CD4-positive, alpha-beta T cell treated with Interleukin-6 for 4 hours (primary cell): ENCODE measurements at places on chromosomes 12 and 14.

- DNase-seq, result no peak
Measured at GRCh38 chr12:13288501-13288900, 92.0 kb downstream of the EMP1 start.

DNA sequence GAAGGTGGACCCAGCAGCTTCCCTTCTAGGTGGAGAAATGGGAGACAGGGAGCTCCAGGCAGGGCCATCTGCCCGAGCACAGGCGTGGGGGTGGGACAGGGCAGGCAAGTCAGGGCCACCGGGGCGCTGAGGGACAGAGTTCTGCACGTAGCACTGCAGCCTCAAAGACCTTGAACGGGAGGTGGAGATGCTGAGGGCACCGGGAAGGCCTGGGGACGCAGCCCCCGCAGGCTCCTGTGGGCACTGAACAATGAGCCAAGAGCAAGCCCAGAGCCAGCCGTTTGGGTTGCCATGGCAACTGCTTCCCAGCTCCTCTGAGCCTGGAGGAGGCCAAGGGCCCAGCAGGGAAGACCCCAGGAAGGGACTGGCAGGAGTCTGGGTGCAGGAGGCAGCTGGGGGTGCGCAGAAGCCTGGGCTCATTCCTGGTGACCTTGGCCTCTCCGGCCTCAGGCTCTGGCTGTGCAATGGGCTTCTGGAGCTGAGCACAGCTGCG is 3.4 kb downstream of the LBHD2 start:
- no peak for DNase-seq

DNA sequence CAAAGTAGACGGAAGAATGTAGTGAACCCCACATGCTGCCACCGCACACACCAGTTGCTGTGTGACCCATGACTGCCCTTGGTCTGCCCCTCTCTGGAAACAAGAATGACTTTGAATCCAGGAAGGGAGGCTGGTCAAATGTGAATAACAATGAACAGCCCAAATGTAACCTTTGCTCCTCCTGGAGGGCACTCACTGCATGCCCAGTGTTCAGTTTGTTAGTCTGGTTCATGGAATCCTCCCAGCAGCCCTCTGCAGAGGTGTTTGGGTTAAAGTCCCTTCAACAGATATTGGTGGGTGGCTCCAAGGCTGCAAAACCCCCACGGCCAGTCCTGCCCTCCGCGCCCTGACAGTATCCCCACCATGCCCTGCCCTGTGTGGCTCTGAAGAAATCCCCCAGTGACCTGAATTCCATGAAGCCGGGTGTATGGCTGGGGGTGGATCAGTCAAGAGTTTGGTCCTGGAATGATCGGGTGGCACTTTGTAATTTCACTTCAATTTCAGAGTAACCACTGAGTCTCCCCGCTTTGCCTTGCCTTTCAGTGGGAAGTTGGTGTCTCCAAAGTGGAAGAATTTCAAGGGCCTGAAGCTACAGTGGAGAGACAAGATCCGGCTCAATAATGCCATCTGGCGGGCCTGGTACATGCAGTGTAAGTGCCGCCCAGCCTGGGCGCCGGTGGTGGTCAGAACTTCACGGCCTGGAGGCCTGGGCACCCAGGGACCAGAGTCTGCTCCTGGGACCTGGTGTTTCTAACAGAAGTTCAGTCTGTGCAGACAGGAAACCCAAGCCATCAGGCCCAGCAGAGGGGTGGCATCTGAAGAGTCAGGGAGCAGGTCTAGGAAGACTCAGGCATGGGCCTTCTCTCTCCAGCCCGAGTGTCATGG is 47.1 kb downstream of the IL31 start:
- DNase-seq, result no peak

GRCh38 chr14:77157740-77158139 is 16.1 kb upstream of the ZDHHC22 start:
- no peak for DNase-seq

GRCh38 chr12:71092290-71092689 is 65.5 kb downstream of the TSPAN8 start:
- DNase-seq, result no peak

- no peak for DNase-seq
Measured at GRCh38 chr12:100995771-100996170, 201.2 kb downstream of the ANO4 start.

DNA sequence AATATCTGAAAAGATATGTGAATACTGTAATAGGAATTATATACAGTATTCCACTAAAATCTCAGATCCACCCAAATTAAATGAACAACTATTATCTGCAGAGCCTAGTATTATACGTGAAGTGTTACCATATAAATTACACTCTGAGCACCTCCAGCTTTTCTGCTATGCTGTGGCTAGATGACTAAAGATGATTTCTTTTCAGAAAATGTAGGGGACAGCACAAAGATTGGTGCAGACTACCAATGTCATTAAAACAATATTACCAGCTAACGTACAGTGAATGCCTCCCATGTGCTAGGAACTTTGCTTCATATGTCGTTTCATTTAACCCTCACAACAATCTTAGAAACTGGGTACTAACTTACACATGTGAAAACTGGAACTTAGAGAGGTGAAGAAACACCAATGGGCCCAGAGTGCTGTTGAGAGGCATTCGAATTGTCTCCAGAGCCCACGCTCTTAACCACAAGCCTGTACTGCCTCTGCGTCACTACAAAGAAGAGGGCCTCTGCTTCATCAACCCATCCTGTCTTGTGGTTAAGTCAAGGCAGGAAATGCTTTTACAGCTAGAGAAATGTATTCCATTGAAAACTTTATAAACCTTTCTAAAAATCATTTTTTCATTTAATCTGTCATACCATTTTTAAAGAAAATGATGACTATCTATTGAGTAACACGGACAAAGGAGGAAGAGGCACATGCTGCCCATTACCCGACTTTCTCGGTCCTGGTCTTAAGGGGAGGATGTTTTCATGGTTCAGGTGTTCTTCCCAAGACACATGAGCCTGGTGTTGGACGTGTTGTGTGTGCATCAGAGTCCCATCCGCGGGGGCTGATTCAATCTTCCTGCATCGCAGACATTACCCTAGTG is 1.3 kb downstream of the GPR65 start:
- peak; percentile 72 for DNase-seq

DNA sequence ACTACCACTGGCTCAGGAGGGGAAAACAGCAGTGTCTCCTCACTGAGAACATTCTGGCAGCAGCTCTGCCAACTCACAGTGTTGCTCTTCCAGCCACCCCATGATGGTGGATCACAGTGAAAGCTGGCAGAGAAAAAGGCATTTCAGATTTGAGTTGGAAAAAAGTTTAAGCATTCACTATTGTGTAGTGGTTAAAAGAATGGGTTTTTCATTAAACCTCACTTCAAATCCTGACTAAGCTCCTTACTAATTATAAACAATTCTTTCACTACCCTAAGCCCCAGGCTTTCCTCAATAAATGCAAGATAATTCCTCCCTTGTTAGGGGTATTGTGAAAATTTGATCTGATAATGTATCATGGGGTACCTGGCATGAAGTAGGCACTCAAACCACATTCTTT is 518.1 kb downstream of the SNAPC1 start:
- no peak for DNase-seq

- DNase-seq, result no peak
Measured at GRCh38 chr14:43900173-43900655, 606.9 kb downstream of the FSCB start.

- no peak for DNase-seq
Measured at GRCh38 chr12:115584156-115584555, 693.3 kb downstream of the MED13L start.

- no peak for DNase-seq
Measured at GRCh38 chr14:77206877-77207389, 25.3 kb downstream of the TMEM63C start.

DNA sequence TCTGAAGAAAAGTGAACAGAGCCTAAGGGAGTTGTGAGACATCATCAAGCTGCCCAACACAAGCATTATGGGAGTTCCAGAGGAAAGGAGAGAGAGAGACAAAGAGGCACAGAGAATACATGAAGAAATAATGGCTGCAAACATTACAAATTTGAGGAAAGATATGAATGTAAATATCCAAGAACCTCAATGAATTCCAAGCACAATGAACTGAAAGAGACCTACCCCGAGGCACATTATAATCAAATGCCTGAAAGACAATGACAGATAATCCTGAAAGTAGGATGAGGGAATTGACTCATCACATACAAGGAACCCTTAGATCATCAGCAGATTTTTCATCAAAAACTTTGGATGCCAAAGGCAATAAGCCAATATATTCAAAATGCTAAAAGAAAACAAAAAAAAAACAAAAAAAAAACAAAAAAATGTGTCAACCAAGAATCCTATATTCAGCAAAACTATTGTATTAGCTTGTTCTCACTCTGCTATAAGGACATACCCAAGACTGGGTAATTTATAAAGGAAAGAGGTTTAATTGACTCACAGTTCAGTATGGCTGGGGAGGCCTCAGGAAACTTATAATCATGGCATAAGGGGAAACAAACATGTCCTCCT is 37.8 kb downstream of the BCL2L14 start:
- DNase-seq, result no peak

- no peak for DNase-seq
Measured at GRCh38 chr14:104656014-104656714, 33.3 kb upstream of the INF2 start.

DNA sequence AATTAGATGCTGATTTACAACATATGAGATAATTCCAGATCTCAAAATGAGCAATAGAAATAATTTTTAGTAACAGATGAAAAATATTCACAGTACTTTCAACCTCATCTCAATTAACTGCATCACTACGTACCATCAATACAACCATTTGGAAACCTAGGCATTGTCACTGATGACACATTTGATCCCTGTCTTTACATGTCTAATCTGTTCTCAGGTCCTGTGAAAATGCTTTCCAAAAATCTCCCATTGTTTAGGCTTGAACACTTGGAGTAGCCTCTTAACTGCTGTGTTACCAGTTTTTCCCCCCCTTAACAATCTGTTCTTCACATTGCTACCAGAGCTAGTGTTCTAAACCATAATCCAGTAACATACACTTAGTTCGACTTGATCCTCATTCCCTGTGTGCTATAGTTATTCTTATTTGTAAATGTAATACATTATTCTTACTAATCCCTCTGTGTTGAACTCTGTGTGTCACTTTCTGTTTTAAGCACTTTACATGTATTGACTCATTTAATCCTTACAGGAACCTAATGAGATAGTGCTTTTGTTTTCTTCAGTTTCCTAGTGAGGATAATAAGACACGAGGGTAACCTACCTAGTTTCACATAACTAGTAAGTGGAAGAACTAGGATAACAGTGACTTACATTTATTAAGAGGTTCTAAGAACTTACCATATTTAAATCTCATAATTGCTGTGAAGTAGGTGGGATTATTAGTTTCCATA is 41.7 kb downstream of the LARP4 start:
- no peak for DNase-seq

DNA sequence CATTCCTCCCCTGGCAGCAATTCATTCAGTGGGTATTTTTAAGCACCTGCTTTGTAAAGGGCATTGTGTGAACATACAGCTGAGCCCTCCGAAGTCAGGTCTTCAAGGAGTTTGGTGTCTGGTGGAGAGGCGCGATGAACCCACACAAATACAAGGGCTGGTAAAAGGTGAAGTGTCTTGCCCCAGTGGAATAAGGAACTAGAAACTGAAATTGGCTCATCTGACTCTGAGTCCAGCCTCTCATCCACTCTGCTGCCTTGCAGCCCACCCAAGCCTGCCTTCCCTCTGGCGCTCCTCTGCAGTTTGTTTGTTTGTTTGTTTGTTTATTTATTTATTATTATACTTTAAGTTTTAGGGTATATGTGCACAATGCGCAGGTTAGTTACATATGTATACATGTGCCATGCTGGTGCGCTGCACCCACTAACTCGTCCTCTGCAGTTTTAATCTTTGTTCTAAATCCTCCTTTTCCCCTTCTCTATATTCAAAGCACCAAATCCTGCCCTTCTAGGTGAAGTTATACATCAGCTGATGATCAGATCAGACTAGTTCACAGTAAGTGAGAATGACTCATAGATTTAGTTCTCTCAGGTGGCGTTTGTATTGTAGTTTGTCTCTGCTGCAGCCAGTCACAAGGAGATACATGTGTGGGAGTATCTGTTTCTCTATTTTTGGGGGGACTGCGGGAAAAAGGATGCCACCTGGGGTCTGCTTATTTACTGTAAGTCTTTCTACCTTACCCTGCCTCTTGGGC is 394.5 kb downstream of the APAF1 start:
- no peak for DNase-seq

GRCh38 chr12:63843254-63843720 is 1.2 kb upstream of the SRGAP1 start:
- DNase-seq, result no peak

DNA sequence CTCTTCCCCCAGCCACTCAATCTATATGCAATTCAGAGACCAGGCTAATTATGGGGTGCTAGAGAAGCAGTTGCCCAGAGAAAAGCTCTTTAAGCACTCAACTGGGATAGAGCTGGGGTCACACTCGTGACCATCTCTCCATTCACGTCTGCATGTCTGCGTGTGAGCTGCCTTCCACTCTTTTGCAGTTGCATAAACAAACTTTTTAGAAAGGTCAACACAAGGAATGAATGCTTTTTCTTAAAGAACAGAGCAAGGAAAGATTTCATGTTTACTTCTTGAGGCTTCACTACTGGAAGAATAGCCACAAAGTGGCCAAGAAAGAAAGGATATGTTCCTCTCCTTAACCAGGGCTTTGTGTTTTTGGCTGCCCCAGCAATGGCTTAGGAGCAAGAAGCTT is 151.1 kb downstream of the SAMD4A start:
- no peak for DNase-seq

DNA sequence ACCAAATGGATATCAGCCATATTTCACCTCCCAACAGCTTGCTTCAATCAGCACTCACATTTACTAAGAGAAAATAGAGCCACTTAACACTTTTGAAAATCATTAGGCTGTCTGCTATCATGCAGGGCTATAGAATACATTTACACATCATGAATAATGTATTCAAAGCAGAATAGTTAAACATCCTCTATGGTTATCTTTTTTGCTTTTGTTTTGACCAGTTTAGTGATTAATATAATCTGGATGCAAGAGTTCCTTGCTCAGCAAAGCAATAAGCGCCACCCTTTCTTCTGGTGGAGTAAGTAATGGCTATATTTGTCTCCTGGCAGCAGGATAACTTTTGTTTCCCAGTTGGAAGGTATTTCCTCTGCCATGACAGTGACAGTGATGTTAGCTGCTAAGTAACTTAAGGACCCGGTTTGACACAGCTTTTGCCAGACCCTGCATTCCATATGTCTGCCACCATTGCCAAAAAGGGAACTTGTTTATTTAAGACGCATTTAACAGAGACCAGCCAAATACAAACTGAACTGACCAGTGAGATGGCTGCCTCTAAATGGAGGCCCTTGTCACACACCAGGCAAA is 70.3 kb upstream of the NR2C1 start:
- DNase-seq, result no peak

DNA sequence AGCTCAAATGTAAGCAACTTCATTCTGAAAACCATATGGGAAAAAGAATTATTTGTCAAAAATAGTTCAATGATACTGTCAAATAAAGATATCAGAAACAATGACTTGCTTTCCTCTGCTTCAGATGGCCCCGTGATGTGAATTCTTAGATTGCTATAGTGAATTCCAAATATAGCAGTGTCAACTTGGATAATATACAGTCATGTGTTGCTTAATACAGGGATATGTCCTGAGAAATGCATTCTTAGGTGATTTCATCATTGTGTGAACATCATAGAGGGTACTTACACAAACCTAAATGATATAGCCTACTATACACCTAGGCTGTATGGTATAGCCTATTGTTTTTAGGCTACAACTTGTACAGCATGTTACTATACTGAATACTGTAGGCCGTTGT is 108.7 kb upstream of the MIS18BP1 start:
- DNase-seq, result no peak

- DNase-seq, result no peak
Measured at GRCh38 chr14:101179691-101180211, 276.2 kb upstream of the RTL1 start.
